Liver (tissue), 10 donors: ENCODE measurements at places on chromosomes 3 and 15. TPM values are rescaled to one million over a fixed set of nuclear protein-coding genes. Genes with fewer than 3 reads are reported as not detected.

GRCh38 chr15:72813345-72814004, 29.9 kb upstream of the ADPGK start:
- H3K27ac ChIP-seq: no peak overlapping the region

GRCh38 chr15:59892985-59893384, 111.1 kb upstream of the FOXB1 start:
- no peak for DNase-seq
- no peak overlapping the region for H3K4me3 ChIP-seq
- H3K27ac ChIP-seq: no peak overlapping the region

DNA sequence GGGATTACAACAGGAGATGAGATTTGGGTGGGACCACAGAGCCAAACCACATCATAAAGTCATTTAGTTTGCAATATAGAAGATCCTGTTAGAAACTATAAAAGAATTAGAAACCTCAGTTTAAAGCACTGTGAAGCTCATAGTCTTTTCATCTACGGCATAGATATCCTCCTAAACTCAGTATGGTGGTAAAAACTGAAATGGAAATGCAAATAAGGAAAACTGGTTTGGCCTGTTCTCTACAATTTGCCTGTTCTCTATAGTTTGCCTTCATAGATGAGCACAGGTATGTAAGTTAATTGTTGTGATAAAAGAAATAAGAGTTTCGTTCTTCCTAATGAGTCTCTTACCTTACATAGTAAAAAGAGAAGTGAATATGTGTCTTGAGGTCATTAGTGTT, 331.6 kb upstream of the ARL6 start:
- DNase-seq: no peak
- no peaks in the 10 kb centered on the region for H3K4me1 ChIP-seq
- H3K27me3 ChIP-seq: no peaks in the 10 kb centered on the region
- H3K36me3 ChIP-seq: no peaks in the 10 kb centered on the region
- H3K27ac ChIP-seq: no peak overlapping the region
- no peak overlapping the region for H3K4me3 ChIP-seq

DNA sequence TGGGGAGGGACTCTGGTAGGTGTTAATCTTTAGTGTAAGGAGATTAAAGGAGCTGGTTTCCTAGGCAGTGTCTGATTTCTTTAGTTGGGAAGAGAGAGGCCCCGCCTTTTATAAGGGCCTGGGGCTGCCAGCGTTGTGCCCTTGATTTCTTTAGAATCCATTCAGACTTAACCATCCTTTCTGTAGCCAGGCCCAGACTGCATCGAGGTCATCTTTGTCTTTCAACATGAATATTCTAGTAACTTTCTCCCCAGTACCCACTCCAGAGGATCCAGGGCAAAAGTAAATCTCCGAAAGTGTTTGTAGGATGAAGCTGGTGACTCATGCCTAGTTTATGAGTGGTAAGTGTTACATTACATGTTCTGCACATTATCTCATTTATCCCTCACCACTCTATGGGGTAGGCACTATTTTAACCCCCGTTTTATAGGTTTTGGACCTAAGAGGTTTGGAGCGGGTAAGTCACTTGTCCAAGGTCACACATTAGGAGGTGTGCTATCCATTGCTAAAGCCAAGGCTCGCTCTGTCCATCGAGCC, 11.8 kb upstream of the USP3 start:
- no peaks in the 10 kb centered on the region for H3K36me3 ChIP-seq
- no peaks in the 10 kb centered on the region for H3K4me1 ChIP-seq
- DNase-seq: no peak
- H3K4me3 ChIP-seq: no peak overlapping the region

DNA sequence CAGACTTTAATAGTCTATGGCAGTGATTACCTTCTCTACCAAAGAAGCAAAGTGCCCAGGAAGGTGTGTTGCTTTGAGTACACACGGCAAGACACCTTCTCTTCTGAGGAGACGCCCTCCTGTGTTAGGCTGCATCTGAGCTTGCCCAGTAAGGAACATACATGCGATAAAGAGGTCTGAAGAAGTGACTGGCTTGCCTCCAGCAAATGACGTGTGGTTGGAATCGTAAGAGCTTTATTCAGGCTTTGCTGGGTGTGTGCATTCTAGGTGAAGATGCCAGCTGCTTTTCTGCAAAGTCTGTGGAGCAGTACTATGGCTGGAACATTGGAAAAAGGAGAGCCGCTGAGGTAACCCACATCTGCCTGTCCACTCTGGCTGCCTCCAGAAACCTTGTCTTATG, 22.4 kb downstream of the MAP6D1 start:
- H3K27me3 ChIP-seq: no peaks in the 10 kb centered on the region
- H3K27ac ChIP-seq: no peak overlapping the region
- DNase-seq: no peak

- DNase-seq: no peak
- H3K4me3 ChIP-seq: no peak overlapping the region
- no peaks in the 10 kb centered on the region for H3K27me3 ChIP-seq
- H3K4me1 ChIP-seq: no peaks in the 10 kb centered on the region
- H3K36me3 ChIP-seq: no peaks in the 10 kb centered on the region
- H3K27ac ChIP-seq: no peak overlapping the region
Observed at GRCh38 chr15:73959012-73959581, 32.8 kb downstream of the LOXL1 start.

- H3K36me3 ChIP-seq: no peaks in the 10 kb centered on the region
- DNase-seq: no peak
- no peaks in the 10 kb centered on the region for H3K27me3 ChIP-seq
- no peaks in the 10 kb centered on the region for H3K4me1 ChIP-seq
Observed at GRCh38 chr3:3825035-3825434, 25.8 kb downstream of the LRRN1 start.

- no peak overlapping the region for H3K27ac ChIP-seq
- no peak for DNase-seq
- H3K36me3 ChIP-seq: no peaks in the 10 kb centered on the region
Observed at GRCh38 chr15:77417602-77418001, 2.3 kb downstream of the PEAK1 start.

DNA sequence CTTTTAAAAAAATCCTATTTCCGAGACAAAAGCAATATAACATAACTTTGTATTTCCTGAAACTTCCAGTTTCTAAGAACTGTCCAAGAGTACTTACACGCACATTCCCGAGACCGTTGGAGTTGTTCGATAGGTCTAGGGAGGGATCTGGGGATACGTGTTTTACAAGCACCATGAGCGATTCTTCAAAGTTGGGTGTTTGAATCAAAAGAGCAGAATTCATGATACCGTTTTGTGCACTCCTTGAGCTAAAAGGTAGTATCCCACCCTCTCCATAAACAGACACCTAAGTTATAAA, 700 bp upstream of the EDEM1 start:
- peak overlapping the region; percentile 63 for H3K4me3 ChIP-seq
- H3K4me1 ChIP-seq: peaks cover 15% of the 10 kb centered on the region
- no peaks in the 10 kb centered on the region for H3K27me3 ChIP-seq
- peak overlapping the region; percentile 94 for H3K27ac ChIP-seq
- no peak for DNase-seq

DNA sequence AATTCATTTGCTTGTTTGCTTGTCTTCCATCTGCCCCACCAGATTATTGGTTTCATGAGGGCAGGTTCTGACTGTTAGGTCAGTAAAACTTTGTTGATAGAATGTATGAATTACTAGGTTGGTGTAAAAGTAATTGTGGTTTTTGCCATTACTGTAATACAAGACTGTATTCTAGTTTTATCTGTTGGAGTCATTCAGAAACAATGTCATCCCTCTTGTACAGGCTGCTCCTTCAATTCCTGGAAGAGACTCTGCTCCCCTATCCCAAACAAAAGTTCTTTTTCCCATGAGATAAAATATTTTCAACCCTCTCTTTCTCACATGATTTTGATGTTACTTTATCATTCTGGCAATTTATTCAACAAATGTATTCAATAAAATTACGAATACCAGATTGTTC, 115.0 kb downstream of the CHST2 start:
- no peak for DNase-seq
- H3K36me3 ChIP-seq: no peaks in the 10 kb centered on the region
- H3K27ac ChIP-seq: no peak overlapping the region
- H3K27me3 ChIP-seq: no peaks in the 10 kb centered on the region
- no peak overlapping the region for H3K4me3 ChIP-seq

- H3K4me1 ChIP-seq: no peaks in the 10 kb centered on the region
- H3K4me3 ChIP-seq: no peak overlapping the region
- DNase-seq: no peak
- H3K27ac ChIP-seq: no peak overlapping the region
- no peaks in the 10 kb centered on the region for H3K27me3 ChIP-seq
Observed at GRCh38 chr3:152564459-152564858, 270.5 kb upstream of the P2RY1 start.

- H3K27me3 ChIP-seq: no peaks in the 10 kb centered on the region
- no peak for DNase-seq
- H3K36me3 ChIP-seq: no peaks in the 10 kb centered on the region
- no peak overlapping the region for H3K4me3 ChIP-seq
- no peak overlapping the region for H3K27ac ChIP-seq
- H3K4me1 ChIP-seq: no peaks in the 10 kb centered on the region
Observed at GRCh38 chr3:182364723-182365650, 428.3 kb upstream of the ATP11B start.

DNA sequence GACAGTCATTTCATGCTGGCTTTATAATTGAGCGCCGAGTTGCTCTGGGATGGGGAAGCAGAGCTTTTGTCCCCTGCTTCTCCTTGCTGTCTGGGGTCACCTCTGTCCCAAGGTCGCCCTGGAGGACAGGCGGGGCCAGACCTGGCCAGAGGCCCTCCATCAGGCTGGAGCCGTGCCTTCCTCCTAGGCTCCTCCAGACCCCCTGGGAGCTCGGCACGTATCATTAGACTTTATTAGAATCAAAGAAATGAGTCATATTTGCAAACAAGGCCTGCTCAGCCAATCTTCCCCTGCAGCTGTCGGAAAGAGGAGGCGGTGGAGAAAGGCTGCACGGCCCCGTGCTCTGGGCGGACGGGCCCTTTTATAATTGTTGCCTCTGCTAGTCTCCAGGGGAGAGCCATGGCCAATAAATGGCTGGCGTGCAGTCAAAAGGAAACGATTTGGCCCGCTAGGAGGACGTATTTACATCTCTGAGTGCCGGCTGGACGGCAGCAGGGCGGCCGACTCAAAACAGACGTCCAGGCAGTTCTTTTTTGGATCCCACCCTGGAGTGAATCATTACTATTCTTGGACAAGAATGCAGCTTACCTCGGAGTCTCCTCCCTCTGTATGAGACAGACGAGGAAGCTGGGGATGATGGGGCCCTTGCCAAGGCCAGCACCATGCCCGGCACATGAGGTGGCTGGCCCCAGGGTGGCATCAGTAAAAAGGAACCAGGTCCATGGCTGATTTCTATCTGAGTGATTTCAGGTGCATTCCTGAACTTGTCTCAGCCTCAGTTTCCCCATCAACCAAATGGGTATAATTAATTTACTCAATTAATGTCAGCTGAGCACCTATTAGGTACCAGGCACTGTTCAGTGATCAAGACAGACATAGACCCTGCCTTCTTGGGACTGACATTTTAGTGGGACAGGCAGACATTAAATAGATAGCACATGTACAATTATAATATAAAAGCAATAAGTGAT, 50.6 kb downstream of the SLC6A6 start:
- DNase-seq: no peak
- H3K27me3 ChIP-seq: peaks cover 4% of the 10 kb centered on the region
- H3K36me3 ChIP-seq: no peaks in the 10 kb centered on the region
- peak overlapping the region; percentile 32 for H3K27ac ChIP-seq

- no peaks in the 10 kb centered on the region for H3K27me3 ChIP-seq
- H3K27ac ChIP-seq: no peak overlapping the region
- no peak for DNase-seq
- H3K36me3 ChIP-seq: no peaks in the 10 kb centered on the region
- no peaks in the 10 kb centered on the region for H3K4me1 ChIP-seq
Observed at GRCh38 chr15:94354655-94355054, 123.3 kb downstream of the MCTP2 start.

GRCh38 chr15:74319138-74319460, 48.3 kb downstream of the CYP11A1 start:
- H3K27me3 ChIP-seq: no peaks in the 10 kb centered on the region
- no peaks in the 10 kb centered on the region for H3K36me3 ChIP-seq
- H3K4me3 ChIP-seq: no peak overlapping the region
- DNase-seq: no peak
- H3K27ac ChIP-seq: no peak overlapping the region

DNA sequence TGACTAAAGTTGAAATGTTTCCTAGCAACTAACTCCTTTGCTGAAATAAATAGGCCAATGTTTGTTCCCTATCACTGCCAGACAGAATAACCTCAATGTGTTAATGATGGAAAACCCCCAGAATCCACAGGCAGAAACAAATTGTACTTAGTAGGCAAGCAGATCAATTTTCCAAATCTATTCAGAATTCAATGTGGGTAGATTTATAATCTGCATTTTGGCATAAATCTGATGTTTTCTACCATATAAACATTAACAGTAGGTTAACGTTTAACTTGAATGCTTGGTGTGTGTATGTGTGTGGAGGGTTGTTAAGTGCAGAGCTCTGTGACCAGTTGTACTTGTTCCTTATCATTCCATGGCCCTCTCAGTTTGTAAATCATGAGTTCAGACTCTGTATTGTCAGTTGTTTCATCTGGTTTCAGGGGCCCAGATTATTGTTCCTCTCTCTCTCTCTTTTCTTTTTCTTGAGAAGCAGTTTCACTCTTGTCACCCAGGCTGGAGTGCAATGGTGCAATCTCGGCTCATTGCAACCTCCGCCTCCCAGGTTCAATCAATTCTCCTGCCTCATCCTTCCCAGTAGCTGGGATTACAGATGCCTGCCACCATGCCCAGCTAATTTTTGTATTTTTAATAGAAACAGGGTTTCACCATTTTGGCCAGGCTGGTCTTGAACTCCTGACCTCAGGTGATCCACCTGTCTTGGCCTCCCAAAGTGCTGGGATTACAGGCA, 32.8 kb downstream of the PLSCR1 start:
- H3K4me1 ChIP-seq: peaks cover 16% of the 10 kb centered on the region
- H3K4me3 ChIP-seq: no peak overlapping the region
- no peaks in the 10 kb centered on the region for H3K36me3 ChIP-seq
- DNase-seq: no peak
- no peaks in the 10 kb centered on the region for H3K27me3 ChIP-seq
- H3K27ac ChIP-seq: peak overlapping the region; percentile 77

GRCh38 chr3:157082305-157082982, 77.5 kb downstream of the CCNL1 start:
- peaks cover 4% of the 10 kb centered on the region for H3K4me1 ChIP-seq
- no peaks in the 10 kb centered on the region for H3K36me3 ChIP-seq
- no peak overlapping the region for H3K4me3 ChIP-seq
- no peak for DNase-seq

GRCh38 chr3:116971531-116971930, 262.0 kb downstream of the TUSC7 start:
- H3K27me3 ChIP-seq: peaks cover 2% of the 10 kb centered on the region
- H3K4me3 ChIP-seq: no peak overlapping the region
- no peaks in the 10 kb centered on the region for H3K4me1 ChIP-seq
- H3K36me3 ChIP-seq: no peaks in the 10 kb centered on the region
- no peak overlapping the region for H3K27ac ChIP-seq
- no peak for DNase-seq

GRCh38 chr3:19334120-19334519, 185.8 kb downstream of the KCNH8 start:
- DNase-seq: no peak
- H3K36me3 ChIP-seq: no peaks in the 10 kb centered on the region
- no peak overlapping the region for H3K27ac ChIP-seq
- H3K4me3 ChIP-seq: no peak overlapping the region
- H3K27me3 ChIP-seq: no peaks in the 10 kb centered on the region

- no peaks in the 10 kb centered on the region for H3K27me3 ChIP-seq
- DNase-seq: no peak
- peak overlapping the region; percentile 74 for H3K4me3 ChIP-seq
- H3K36me3 ChIP-seq: no peaks in the 10 kb centered on the region
- H3K27ac ChIP-seq: peak overlapping the region; percentile 96
Observed at GRCh38 chr3:36907911-36908646, 36.8 kb downstream of the TRANK1 start.

CFAP20DC gene
- 2.1 TPM for total RNA-seq

SNX4 gene
- total RNA-seq: 54.6 TPM

TM4SF1 gene
- 31.5 TPM for total RNA-seq

SLC12A8 gene
- total RNA-seq: 2.7 TPM

CP gene
- total RNA-seq: 1,748 TPM

ANKUB1 gene
- not detected for total RNA-seq
